ENCODE measurements at places on chromosomes 3 and 15.
A peak's percentile ranks its signal among the peaks of the same experiment; 100 is the strongest.

DNA sequence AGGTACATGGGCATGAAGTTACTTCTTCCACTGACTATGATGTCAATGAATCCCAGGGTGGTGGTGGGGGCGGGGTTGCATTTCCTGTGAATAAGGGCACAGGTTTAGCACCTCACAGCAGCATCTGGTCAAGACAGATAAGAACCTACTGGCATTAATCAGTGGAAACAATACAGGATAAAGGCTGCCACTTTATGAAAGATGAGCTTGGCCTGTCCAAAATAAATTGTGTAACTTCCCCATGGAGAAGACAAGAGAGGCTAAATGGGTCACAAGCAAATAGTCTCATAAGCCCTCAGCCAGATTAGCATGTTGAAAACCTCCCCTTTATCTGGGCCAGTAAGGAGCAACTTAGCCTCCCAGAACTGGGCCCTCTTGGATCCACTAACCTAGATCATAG lies 27.4 kb upstream of the PLSCR2 start:
- DNase-seq = no peak

- DNase-seq = peak; percentile 72
Measured at GRCh38 chr3:150227839-150228238, 180.3 kb upstream of the TSC22D2 start.

GRCh38 chr15:98954411-98954810 lies 53.2 kb downstream of the PGPEP1L start:
- no peak for DNase-seq

GRCh38 chr3:168495932-168496331 lies 400.2 kb upstream of the GOLIM4 start:
- DNase-seq = no peak

- DNase-seq = peak; percentile 88
Measured at GRCh38 chr3:128426128-128426921, 40.4 kb downstream of the DNAJB8 start.

DNA sequence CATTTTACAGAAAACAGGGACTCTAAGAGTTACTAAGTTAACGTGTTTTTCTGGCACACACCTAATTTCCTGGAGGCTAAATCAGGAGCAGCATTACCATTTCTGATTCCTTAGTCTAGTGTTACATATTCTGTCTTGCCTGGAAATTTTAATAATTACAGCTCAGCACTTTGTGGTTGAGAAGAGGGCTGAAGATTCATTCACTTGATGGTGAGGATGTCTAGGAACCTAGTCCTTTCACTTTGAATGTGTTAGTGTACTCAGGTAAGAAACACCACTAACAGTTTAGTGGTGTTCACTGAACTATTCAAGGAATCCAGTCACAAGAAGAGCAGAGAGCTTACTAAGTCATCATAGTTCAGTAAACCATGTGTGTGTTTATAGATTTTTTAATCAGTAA lies 102.8 kb downstream of the STT3B start:
- DNase-seq = no peak

DNA sequence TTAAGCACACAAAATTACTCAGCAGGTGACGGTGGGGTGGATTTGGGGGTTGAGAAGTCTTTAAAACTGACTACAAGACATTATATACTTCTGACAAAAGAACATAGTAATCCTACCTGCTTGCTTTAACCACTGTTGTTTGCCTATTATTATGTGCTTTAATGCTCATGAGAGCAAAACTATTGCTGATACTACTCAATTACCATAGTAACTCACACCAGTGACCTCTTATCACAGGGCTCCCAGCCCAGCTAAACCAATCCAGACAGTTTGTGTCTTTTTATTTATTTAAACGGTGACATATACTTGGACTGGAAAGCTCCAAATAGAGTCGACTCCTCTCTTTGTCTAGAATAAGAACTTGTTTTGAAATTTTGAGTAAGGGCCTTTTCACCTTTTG lies 42.8 kb upstream of the FEZF2 start:
- DNase-seq = no peak

DNA sequence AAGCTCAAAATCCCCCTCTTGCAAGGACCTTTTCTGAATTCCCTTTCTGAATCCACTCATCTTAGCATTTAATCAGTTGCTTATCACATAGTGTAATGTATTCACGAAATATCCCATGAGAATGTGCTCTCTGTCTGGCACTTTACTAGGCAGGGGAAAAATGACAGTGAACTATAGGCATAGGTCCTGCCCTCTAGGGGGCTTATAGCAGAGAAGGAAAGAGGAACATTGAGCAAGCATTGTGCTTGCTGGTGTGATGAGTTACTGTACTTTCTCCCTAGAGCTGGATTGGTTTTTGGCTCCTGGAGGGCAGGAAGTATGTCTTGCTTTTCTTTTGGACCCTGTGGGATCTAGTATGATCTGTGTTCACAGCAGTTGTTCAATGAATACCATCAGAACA lies 26.5 kb downstream of the DUOX2 start:
- DNase-seq = no peak

DNA sequence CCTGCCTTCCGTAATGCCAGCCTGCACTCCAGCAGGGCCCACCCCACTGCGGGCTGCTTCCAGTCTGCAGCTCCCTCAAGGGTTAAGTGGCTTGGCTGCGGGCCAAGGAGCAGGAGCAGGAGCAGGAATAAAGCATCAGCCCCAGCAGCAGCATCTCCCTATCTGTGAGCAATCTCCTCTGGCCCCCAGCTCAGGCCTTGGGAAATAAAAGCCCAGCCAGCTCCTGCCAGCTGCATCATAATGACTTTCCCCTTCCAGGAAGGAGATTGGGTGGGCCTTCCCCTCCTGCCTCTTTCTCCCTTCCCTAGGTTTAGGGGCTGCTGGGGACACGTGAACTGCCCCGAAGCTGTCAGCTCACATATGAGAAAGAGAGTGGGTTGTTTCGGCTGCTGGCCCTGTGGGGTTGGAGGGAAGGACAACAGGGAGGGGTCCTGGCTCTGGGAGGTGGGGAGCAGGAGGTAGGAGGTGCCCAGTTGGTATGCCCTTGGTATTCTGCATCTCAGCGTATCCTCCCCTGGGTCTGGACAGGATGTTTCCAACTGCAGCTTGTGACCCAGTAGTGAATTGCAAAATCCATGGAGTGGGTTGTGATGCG lies 34.6 kb upstream of the FGD5 start:
- no peak for DNase-seq

DNA sequence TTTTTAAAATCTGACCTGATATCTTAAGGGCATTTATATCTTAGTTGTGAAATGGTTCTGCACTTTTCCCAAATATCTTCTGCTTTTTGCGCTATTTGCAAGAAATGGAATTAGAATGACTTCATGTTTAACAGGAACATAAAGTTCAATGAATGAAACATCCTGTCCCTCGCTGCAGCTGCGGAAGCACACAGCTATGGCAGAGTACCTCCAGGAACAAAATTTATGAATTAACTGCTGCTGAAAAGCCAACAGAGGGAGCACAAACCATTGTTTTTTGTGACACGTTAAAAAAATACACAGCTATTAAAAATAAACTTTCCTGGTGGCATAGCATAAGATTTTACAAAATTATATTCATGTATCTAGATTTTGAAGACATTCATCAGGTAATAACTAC lies 404.4 kb upstream of the MDFIC2 start:
- no peak for DNase-seq

DNA sequence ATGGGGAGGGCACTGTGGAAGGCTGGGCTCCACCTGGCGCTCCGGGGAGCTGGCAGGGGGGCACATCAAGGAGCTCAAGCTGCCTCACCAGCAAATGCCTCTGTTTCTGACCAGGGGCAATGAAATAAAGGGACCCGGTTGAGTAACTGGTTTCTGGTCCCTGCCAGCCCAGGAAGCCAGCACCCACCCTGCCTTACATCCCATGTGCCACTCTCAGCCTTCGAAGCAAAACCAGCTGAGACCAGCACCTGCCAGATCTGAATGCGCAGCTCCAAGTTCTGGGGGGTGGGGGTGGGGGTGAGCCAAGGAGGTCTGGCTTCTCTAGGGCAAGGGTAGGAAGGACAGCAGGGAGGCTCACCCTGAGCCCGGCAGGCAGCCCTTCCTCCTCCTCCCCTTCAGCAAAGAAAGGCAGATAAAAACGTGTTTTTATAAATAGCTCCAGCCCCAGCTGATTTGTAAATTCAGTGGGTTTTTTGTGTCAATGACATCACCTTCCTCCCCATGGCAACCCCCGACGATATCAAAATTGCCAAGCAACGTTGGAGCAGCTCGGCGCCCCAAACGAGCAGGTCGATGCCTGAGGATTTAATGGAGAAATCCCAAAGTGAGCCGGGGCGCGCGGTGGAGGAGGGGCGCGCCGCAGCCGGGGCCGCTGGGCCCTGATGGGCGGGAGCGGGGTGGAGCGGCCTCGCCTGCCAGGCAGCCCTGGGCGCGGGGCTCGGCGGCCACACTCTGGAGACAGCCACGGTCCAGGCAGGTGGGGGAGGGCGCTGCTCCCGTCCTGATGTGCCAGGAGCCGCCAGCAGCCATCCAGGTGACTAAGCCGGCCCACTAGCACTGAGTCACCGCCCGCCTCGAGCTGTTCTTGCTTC lies at the start of gene PAK6:
Gene PAK6, plus strand, starts transcription at position 532 of the 872 bp plus-strand sequence. CDS start 25,723 bp downstream, outside the sequence.
- DNase-seq = peak; percentile 77

DNA sequence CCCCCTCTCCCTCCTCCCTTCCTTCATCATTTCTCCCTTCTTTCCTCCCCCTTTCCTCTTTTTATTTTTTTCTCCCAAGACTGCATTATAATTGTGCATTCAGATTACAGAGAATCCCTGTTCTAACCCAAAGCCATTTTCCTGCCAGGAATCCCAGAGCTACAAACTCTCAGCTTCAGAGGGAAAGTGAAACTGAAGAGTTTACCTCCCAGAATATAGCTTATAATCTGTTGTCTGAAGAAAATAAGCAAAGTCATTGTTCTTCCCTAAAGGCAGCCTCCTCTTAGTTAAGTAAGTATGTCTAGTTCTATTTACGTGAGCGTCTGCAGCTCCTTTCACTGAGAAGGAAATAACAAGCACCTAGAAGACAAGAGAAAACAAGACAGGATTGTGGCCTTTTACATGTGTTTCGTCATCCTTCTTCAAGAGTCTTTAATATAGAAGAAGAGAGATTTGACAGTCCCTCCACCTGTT lies 97.2 kb downstream of the CHST2 start:
- DNase-seq = no peak

DNA sequence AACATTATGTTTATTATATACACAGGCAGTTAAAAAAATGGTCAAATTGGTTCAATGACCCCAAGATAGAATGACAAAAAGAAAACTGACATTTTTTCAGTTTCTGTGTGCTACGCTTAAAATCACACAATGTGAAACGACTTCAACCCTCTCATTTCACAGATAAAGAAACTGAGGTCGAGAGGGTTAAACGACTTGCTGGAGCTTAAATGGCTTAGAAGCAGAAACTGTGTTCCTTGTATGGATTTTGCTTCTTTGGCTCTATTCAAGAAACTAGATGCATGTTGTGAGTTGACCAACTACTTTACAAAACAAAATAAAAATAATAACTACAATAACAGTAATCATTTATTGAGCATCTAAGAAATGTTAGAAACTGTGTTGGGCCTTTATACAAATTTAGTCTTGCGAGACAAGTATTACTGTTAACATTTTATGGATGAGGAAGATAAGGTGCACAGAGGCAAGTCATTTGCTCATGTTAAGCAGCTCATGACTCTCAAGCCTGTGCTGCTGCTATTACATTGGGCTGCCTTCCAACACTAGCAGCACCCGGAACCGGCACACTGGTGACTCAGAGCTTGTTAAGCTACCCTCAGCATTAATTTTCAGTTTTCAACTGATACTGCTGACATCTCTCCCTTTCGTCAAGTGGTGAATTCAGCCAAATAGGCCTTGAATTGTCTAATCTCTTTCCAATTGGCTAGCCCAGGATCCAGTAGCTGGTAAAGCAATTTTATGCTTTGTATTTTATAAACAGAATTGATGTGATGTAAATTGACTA lies 487.6 kb downstream of the NAALADL2 start:
- DNase-seq = no peak

- no peak for DNase-seq
Measured at GRCh38 chr15:74180881-74181602, 7.5 kb downstream of the ISLR start.

GRCh38 chr15:61659566-61660190 lies 400.6 kb downstream of the VPS13C start:
- DNase-seq = no peak

Data from activated CD8-positive, alpha-beta memory T cell treated with anti-CD3 and anti-CD28 coated beads, Interleukin-2, amount 50 U/mL, for 48 hours (primary cell).